ENCODE measurements at places on chromosomes 13 and 19.

DNA sequence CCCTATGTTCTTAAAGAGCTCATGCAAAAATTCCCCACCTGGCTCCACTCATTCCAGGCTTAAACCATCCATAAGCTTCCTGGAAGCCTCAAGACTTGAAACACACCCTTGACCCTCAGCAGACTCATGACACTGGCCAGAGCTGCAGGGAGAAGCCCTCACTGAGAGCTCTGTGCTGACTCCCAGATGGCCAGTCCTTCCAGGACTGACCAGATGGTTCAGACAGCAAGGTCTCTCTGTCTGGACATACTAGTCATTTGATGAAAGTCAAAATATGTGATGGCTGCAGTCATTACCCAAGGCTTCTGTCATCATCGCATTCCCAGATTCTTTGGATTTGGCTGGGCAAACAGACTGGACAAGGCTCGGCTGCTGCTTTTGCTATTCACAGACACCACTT is 397.4 kb downstream of the FOXO1 start:
- DNase-seq: no peak

- no peak for DNase-seq
Observed at GRCh38 chr13:74597526-74597925, 463.3 kb upstream of the KLF12 start.

DNA sequence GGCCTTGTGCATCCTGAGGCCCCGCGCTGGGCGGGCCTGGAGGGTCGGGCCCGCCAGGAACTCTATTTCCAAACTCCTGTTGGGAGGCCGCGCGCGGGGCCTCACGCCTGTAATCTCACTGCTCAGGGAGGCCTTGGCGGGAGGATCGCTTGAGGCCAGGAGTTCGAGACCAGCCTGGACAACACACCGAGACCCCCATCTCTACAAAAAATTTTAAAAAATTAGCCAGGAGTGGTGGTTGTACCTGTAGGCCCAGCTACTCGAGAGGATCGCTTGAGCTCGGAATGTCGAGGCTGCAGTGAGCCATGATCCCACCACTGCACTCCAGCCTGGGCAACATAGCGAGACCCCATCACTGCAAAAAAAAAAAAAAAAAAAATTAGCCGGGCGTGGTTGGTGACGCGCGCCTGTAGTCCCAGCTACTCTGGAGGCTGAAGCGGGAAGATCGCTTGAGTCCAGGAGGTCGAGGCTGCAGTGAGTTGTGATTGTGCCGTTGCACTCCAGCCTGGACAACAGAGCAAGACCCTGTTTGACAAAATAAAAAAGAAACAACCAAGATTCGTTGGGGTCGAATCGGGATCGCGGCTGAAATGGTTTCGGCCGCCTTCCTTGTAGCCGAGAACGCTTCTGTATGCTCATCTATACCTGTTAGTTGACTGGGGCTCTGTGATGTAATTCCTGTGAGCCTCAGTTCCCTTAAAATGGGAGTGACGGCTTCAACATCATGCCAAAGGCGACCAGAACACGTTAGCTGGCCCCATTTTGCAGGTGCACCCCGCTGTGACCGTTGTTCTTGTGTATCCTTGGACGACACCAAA is 636 bp downstream of the SF3A2 start:
- no peak for DNase-seq

- DNase-seq: no peak
Observed at GRCh38 chr19:7977723-7978040, 27.8 kb downstream of the ELAVL1 start.

DNA sequence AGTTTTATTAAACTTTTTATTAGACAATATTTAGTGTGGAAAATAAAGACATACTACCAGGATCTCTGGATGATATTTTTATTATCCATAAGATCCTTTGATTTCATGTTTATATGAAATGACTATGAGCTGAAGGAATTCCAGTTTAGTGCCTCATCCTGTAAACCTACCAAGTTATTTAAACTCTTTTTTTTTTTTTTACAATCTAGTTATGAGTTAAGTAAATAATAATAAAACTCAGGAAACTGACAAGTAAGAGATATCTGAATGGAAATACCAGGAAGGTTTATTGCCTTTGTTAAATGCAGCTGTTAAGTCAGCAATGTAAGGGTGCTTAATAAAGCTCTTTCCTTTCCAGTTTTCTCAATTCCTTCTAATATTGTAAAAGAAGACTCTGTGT is 53.9 kb downstream of the RXFP2 start:
- no peak for DNase-seq

GRCh38 chr13:43835701-43836100 is 43.8 kb downstream of the CCDC122 start:
- no peak for DNase-seq

DNA sequence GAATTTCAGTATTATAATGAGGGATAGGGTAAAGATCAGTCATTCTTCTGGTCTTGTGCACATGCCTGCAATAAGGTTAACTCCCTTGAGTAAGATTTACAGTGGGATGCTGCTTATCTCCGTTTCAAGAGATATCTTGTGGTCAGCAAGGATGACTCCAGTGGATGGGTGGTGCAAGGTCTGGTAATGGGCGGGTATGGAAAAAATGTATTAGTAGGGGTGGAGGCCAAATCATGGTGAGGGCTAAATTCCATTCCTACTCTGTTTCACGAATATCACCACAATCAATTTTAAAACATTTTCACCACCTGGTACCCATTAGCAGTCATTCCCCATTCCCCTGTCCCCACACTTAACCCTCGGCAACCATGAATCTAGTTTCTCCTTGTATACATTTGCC is 40.6 kb downstream of the CCDC122 start:
- no peak for DNase-seq

DNA sequence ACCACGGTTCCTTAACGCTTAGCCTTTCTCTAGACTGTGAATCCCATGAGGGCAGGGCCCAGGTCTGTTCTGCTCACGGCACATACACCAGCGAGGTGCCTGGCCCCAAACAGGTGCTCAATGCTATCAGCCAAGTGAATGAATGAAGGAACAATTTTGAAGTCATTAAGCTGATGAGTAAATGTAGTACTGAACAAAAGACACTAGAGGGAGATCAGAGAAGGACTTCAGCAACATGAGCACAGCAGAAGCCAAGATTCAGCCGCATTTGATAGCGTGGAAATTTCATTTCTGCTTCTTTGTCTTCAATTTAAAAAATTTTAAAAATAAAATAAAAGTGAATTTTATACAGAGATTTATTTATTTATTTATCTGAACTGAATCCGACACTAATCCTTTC is 20.1 kb upstream of the MYO16 start:
- no peak for DNase-seq

GRCh38 chr13:111789420-111789819 is 277.5 kb upstream of the SOX1 start:
- no peak for DNase-seq

DNA sequence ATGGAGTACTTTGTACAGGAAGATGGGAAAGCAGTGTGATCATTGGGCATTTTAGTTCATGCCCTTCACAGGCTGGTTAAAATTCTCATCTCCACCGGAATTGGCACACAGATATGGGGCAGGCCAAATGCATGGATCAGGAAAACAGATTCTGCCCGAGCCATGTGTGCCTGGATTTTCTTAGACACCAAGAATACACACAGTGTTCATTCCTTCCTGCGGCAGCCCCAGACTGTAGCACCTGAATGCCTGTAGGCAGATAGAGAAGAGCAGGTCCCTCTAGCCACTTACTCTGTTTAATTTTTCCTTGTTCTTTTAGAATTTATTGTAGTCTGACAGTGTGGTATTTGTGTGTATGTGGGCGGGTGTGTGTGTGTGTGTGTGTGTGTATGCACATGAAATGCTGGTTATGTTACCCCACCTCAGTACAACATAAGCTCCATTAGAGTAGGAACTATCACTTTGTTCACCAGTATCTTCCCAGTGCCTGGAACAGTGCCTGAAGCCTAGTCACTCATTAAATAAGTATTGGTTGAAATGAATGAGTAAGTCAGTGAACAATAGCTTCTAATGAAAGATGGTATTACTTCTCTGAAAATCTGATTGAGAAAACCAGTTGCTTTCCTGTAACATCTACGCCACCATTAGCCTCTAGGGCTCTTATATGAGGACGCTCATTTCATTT is 41.7 kb downstream of the FRY start:
- DNase-seq: no peak

DNA sequence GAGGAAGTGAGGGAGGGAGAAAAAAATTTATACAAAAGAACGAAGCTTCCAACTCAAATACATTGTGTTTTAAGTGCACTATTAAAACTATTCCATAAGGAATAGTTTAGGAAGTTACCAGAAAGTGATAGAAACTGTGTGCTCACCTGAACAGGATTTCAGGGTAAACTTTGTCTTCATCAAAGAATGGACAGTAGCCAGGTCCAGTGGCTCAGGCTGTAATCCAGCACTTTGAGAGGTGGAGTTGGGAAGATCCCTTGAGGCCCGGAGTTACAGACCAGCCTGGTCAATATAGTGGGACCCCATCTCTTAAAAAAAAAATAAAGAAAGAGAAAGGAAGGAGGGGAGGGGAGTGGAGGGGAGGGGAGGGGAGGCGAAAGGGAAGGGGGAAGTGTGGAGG is 13.0 kb upstream of the CDADC1 start:
- no peak for DNase-seq

- DNase-seq: no peak
Observed at GRCh38 chr13:74110053-74110452, 24.2 kb downstream of the KLF12 start.

- DNase-seq: no peak
Observed at GRCh38 chr13:113657851-113658741, at the start of gene ATP4B. Gene ATP4B, minus strand, starts transcription at chr13:113658198. Its CDS starts 54 bp downstream, at chr13:113658144.

DNA sequence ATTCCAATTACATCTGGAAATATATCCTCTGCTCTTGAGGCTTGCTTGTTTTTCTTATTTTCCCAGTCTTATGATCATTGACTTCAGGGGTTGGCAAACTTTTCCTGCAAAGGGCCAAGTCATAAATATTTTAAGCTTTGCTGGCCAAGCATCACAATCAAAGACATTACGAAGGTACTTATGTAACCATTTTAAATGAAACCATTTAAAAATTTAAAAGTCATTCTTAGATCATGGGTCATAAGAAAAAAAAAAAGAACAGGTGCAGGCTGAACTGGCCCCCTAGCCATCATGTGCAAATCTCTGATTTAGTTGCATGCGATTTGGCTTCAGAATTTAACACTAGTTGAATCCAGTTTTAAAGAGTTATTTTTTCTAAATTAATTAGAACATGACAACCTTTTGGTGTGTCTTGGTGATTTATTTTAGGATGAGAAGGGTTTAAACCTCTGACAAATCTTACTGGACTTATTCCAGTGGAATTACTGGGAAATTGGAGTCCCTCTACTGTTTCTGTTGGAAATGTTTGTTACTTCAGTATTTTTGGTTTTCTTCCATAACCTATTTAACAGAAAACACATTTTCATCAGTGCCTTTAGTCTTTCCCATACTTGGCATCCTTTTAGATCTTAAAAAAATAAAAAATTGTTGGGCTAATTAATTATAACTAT is 148.1 kb downstream of the NHLRC3 start:
- no peak for DNase-seq

DNA sequence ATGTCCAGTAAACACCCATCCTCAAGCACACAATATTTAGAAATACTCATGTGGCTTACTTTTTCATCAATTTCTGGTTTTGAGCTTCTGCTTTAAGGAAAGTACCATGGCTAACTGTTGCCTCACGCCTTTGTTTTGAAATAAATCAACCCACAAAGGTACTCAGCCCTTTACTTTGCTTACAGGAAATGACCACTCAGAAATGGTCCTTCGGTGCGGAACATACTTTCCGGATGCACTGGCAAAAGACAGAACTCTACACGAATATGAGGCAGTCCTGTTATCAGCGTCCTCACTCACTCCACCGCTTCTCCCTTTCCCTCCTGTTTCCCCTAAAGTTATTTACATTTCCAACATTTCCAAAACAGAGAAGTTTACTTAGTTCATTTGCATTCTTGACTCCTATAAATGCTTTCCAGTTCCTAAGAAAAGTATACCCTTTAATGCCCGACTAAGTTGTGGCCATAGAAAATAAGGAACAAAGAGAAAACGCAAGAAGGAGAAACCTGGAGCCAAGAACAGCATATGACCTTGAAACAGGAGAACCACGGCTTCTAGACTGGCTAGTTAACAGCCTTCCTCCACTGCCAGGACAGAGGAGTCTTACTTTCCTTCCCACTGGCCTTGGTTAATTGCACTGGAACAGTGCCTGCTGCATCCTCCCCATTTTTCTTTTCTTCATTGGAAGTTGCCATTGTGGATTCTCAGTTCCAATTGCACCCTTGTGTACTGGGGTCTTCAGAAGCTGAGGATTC is 10.6 kb downstream of the FPR2 start:
- no peak for DNase-seq

DNA sequence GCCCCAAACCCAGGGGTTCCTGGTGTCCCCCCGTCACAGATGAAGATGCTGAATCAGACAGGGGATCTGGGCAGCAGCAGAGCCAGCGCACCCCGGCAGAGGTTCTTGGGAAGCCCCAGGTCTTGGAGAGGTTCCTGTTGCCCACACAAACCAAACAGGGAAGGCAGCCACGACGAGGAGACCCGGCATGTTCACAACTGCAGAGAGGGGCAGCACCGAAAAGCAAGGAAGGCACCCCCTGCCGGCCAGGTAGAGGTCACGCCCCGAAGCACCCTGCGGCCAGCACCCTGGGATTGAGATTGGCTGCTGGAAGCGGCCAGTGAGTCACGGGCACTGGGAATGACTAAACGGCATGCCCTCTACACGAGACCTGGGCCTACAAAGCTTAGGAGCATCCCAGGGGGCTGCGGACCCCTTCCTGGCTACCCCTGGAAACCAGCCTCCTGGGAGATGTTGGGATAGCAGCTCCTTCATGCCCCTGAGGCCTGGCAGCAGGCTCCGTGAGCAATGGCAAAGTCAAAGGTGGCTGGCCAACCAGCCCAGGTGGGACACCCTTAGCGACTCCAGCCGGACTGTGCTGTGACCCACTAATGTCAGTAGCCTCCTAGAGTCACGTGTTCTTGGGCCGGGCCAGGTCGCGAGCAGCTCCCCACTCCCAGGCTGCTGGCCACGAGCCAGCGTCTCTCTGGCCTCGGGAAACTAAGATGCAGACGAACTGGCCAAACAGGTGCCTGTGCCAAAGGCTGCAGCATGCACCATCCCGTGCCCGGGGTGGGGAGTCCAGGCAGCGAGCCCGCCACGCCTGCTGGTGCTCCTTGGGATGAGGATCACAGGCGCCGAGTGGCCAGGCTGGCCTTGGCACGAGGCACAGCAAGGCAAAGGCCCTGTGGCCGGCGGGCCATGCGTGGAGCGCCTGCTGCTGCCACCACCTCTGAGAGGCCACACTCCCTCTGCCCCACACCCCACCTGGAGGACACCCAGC is 43.2 kb downstream of the MLLT1 start:
- no peak for DNase-seq

GRCh38 chr19:7902796-7903243 is 857 bp upstream of the MAP2K7 start:
- DNase-seq: no peak

DNA sequence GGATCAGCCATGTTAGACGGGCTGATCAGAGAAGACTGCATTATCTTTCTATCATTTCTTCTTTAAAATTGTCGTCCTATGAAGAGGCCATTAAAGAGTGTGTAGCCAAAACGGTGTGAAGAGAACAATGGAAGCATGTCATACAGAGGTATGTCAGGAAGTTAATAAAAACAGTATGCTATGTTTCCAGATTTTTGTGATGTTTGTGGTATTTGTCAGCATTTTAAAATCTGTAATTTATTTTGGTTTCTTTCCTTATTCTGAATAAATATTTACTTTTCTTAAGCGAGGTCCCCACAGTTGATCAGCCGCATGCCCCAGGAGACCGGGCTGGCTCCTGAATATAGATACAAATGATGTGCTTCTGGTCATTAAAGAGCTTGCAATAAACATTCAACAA is 142.9 kb upstream of the SERP2 start:
- no peak for DNase-seq

- DNase-seq: no peak
Observed at GRCh38 chr19:51144482-51145045, 2.5 kb downstream of the SIGLEC7 start.

GRCh38 chr13:33139184-33139583 is 123.0 kb downstream of the KL start:
- DNase-seq: no peak
